Mesothelial cell of epicardium (in vitro differentiated cells): ENCODE measurements at places on chromosomes 16 and 17. TPM values are rescaled to one million over a fixed set of nuclear protein-coding genes. Genes with fewer than 3 reads are reported as not detected.

DNA sequence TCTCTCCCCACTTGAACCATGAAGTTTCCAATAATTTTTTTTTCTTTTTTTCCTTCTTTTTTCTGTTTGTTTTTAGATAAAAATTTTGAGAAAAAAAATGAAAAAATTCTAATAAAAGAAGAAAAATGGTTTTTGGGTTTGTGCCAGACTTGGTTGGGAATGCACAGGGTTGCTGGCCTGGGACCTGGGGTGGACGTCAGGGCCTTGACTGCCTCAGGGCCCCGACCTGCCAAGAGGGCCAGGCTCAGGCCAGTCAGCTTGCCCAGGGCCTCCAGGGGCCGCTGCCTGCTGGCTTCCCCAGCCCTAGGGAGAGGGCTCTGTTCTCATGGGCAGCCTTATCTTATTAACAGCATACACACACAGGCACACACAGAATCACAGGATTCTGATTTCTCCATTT, 6.5 kb downstream of the TBX6 start:
- DNase-seq = no peak

DNA sequence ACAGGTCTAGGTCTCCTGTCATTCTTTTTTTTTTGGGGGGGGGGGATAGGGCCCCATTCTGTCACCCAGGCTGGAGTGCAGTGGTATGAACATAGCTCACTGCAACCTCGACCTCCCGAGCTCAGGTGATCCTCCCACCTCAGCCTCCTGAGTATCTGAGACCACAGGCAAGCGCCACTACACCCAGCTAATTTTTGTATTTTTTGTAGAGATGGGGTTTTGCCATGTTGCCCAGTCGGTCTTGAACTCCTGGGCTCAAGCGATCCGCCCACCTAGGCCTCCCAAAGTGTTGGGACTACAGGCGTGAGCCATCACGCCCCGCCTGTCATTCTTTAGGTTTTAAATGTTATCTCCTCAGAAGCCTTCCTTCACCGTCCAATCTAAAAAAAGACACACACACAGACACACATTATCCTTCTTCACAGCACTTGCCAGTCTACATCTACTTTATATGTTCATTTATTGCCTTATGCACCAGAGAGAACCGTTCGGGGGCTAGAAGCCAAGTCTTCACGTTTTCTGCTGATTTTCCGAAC, 694 bp downstream of the MRPL27 start:
- DNase-seq = no peak

- no peak for DNase-seq
These were observed 33.9 kb downstream of the CHP2 start for GRCh38 chr16:23788685-23789084.

DNA sequence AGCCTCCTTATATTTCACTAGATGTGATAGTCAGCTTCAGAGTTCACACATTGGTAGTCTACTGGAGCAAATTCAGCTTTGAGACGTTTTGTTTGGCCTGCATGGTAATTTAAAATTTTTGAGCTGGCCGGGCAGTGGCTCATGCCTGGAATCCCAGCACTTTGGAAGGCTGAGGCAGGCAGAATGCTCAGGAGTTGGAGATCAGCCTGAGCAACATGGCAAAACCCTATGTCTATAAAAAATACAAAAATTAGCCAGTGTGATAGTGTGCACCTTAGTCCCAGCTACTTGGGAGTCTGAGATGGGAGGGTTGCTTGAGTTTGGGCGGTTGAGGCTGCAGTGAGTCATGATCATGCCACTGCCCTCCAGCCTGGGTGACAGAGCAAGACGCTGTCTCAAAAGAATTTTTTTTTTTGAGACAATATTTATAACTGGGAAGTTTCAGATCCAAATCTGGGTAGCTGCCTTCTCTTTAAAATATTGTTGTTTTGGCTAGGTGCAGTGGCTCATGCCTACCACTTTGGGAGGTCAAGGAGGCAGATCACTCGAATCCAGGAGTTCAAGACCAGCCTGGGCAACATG, 4.8 kb upstream of the BLMH start:
- DNase-seq = no peak

GRCh38 chr17:76397687-76398522, 13.5 kb downstream of the SPHK1 start:
- DNase-seq = peak; percentile 92

DNA sequence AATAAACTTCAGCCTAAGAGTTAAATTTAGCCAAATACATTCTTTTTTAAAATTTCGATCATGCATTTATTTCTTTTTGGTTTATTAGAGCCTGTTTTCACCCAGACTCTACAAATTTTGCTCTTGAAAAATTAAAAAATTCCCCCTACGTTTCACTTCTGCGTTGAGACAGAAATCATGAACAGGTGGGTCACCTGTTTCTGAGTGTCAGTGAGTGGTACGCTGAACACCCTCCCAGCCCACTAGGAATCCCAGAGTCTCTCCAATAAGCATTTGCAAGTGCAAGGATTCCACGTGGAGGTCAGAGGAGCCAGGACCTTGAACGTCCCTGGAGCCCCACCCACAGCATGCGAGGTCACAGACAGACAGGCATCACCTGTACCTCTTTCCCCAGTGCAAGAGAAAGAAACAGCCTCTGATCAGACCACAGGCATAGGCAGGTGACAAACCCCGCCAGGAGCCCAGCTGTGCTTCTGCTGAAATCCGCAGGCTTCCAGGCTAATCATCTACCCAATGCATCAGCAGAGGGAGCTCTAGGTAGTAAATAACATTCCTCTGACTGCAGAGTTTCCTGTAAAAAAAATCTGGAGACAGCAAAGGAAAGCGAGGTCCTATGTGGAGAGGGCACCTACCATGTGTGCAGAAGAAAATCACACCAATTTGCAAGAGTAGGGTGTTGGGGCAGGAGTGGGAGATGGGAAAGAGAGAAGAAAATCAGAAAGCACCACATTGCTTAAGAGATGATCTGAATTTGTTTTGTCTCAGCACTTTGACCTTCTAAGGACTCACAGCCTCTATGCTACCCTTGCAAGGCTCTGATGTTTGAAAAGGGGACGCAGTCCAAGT, 5.9 kb upstream of the XYLT1 start:
- DNase-seq = no peak

DNA sequence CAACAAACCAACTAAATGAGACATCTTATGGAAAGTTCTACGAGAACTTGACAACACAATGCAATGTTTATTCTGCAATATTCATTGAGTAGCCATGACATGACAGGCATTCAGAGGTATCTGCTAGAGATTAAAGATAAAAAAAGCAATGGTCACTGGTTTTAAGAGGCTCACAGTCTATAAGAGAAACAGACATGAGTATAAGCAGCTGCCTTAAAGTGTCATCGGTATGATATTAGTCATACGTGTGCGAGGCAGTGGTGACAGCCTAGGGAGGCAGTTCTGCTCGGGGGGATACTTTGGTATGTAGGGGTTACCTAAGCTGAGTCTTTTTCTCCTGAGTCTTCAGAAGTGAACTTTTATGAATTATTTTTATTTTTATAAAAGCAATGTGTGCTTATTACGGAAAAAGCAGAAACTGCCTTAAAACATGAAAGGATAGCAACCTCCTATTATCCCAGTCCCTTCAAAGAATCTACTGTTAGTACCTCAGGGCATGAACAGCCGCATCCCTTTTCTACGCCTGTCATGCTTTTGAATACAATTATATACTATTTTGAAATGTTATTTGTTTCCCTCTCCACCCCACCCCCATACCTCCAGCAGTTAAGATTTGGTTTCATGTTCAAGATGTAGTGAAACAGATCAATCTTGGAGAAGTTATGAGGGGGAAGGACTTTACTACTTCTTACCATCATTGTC, 7.7 kb downstream of the ST6GALNAC1 start:
- no peak for DNase-seq

- no peak for DNase-seq
These were observed 82.9 kb upstream of the GPRC5B start for GRCh38 chr16:19967561-19967960.

DNA sequence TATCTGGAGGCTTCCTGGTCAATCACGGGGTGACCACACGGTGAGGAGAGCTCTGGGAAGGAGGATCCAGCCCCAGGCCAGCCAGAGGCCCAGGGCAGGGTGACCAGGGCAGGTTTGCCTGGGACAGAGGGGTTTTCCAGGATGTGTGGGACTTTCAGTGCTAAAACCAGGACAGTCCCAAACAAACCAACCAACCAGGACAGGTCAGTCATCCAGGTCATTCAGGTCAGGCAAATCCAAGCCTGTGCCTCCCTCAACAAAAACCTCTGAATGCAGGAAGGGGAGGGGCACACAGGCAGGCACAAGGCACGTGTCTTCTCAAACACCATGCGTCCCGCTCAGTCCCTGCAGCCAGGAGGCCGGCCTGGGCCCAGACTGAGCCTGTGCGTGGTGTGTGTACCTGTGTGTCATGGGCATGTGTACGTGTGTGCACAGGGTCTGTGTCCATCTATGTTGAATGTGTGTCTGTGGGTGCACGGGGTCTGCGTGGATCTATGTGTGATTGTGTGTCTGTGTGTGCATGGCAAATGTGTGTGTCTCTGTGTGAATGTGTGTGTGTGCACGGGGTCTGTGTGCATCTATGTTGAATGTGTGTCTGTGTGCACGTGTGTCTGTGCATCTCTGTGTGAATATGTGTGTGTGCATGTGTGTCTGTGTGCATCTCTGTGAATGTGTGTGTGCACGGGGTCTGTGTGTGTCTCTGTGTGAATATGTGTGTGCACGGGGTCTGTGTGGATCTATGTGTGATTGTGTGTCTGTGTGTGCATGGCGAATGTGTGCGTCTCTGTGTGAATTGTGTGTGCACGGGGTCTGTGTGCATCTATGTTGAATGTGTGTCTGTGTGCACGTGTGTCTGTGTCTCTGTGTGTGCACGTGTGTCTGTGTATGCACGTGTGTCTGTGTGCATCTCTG, 78.9 kb downstream of the RTN4RL1 start:
- DNase-seq = no peak

DNA sequence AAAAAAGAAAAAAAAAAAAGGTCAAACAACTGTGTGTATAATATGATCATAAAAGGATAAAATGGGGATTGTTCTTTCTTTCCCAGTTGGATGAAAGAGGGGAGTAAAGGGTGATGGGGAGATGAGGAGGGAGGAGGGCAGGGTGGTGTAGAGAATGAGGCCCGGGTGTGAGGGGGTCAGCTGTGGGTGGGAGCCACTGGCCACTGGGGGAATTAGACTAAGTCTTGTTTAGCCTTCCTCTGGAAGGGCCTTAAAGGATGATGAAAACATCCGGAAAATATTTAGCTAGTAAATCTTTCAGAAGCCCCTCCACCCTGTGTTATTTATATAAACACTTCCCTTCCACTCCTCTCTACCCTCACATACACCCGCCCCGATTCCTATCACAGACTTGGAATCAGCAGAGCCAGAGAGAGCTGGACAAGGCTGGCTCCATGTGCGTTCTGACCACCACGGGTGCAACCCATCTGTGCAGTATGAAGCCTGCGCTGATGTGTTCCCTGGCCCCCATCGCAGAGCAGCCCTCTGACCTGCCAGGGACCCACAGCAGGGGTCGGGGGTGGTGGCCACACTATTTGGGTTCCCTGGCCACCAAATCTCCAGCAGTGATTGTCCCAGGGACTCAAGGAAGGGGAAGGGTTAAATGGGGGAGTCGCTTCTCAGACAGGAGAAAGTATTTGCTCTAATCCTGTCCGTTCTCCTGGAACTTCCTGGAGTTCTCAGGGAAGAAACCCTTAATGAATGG, 72.7 kb downstream of the GAS7 start:
- no peak for DNase-seq

GRCh38 chr17:68518063-68518815, 6.0 kb downstream of the PRKAR1A start:
- DNase-seq = no peak

GRCh38 chr16:14042706-14043105, 28.4 kb upstream of the MRTFB start:
- no peak for DNase-seq

- no peak for DNase-seq
These were observed 636 bp downstream of the WWOX start for GRCh38 chr16:78100112-78100467.

GRCh38 chr17:78082988-78083387, 45.6 kb downstream of the TMC6 start:
- DNase-seq = no peak

GRCh38 chr17:68462381-68463210, 5.3 kb upstream of the WIPI1 start:
- peak; percentile 49 for DNase-seq

GRCh38 chr16:68197250-68197649, 38.7 kb downstream of the ESRP2 start:
- DNase-seq = no peak

DNA sequence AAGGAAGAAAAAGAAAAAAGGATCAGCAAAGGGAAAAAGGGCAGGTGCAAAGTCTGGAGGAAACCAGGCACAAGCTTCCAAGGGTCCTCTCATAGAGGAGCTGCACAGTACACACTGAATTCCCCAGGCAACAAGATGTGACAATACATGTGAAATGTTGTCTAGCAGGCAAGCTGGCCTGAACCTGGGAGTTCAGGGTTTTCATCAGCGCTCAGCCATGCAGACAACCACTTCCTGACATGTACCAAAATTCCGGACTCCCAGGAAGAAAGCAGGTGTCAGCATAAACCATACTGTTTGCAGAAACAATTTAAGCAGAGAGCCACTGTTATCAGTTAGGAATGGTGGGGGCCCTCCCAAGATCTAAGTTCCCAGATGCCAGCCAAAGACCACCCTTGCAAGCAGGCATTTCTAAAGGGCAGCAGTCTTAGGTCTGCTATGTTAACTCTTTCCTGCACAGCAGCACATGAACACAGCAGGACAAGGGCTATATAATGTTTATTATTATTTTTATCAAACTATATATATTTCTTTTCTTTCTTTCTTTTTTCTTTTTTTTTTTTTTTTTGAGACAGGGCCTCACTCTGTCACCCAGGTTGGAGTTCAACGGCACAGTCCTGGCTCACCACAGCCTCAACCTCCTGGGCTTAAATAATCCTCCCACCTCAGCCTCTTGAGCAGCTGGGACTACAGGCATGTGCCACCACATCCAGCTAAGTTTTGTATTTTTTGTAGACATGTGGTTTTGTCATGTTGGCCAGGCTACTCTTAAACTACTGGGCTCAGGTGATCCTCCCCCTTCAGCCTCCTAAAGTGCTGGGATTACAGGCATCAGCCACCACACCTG, 10.1 kb downstream of the TK2 start:
- DNase-seq = no peak

- DNase-seq = no peak
These were observed 21.1 kb downstream of the NGFR start for GRCh38 chr17:49516180-49516579.

The SCGB1C2 gene
- total RNA-seq = not detected in 3 replicates

The ZC3H18 gene
- total RNA-seq = 59.9 to 64.9 TPM (median 62.2 TPM) in 3 replicates

The TP53TG3 gene
- not detected in 3 replicates for total RNA-seq

The HOXB3 gene
- total RNA-seq = 282 to 303 TPM (median 282 TPM) in 3 replicates

The RNF43 gene
- 38.7 to 40.3 TPM (median 39.0 TPM) in 3 replicates for total RNA-seq

The KRT31 gene
- total RNA-seq = not detected in 3 replicates

The JUP gene
- 202 to 207 TPM (median 205 TPM) in 3 replicates for total RNA-seq

The COPRS gene
- 27.6 to 29.4 TPM (median 28.4 TPM) in 3 replicates for total RNA-seq

The TEX14 gene
- 0.20 to 0.43 TPM (median 0.34 TPM) in 3 replicates for total RNA-seq

The LRRC37A3 gene
- total RNA-seq = 31.5 to 34.7 TPM (median 34.7 TPM) in 3 replicates

The TPSG1 gene
- total RNA-seq = not detected in 3 replicates

The MMP2 gene
- total RNA-seq = 383 to 396 TPM (median 385 TPM) in 3 replicates

The TP53TG3F gene
- total RNA-seq = not detected in 3 replicates
